ENCODE measurements at places on chromosomes 1 and 21.

DNA sequence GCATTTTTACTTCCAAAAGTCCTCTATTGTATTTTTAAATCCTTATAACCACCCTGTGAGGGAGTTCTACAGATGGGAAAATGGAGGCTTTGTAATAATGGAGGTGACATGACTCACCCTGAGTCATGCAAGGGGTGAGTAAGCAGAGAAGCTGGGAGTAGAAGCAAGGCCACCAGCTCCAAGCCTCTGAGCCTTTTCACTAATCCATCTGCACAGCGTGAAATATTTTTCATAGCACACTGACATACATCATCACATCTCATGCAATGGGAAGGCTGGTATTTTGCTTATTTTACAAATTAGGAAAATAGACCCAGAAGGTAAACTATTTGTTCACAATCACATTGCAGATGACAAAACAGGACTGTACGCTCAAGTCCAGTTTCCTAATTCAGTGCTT lies 96.9 kb downstream of the KCNH1 start:
- DNase-seq: no peak

DNA sequence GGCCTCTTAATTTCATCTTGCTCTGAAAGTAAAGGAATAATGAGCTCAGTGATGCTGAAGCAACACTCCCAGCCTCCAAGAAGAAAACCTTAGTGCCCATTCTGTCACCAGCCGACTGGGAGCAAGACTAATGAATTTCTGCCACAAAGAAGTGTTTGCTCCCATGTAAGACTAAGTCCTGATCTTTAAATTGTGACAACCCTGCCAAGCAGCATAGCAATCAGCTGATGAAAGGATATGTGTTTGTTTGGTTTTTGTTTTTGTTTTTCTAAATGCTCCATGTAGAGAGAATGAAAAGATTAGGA lies 113.7 kb upstream of the PALMD start:
- no peak for DNase-seq

- peak; percentile 65 for DNase-seq
These were observed 22.9 kb upstream of the FAM20B start for GRCh38 chr1:179002552-179003345.

GRCh38 chr1:223776826-223777454 lies 64.6 kb downstream of the CAPN2 start:
- DNase-seq: no peak

DNA sequence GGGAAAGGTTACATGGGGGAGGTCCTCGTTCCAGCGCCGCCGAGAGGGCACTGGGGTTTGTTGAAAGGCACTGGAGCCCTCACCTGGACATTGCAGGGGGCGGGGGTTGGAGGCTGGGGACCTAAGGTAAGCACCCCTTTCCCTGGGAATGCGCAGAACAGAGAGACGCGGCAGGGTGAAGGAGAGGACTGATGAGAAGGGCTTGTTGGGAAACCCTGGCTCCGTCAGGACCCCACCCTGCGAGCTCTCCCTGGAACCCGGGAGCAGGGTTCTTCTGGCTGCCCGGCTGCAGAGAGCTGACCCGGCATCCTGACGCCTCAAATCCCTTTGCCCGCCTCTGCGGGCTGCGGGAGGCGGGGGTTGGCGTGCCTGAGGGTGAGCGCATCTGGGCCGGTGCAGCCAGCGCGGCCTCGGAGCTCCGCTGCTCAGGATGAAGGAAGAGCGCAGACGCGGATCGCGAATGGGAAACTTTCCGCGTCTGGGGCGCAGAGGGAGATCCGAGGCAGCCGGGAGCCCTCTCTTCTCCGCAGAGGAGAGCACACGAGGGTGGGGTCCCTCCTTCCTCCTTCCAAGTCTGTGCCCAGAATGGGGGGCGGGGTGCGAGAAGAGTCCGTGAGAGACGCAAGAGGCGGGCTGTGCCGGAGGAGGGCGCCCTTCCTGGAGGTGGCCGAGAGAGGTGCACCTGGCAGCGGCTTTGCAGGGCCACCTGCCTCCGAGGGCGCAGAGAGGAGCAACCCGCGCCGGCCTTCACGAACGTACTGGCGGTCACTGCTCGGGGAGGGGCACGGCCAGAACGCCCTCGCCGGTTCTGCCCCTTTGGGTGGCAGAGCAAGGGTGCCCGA lies 2.4 kb downstream of the IGSF21 start:
- DNase-seq: no peak

GRCh38 chr1:8706995-8707396 lies 110.4 kb downstream of the RERE start:
- DNase-seq: no peak

DNA sequence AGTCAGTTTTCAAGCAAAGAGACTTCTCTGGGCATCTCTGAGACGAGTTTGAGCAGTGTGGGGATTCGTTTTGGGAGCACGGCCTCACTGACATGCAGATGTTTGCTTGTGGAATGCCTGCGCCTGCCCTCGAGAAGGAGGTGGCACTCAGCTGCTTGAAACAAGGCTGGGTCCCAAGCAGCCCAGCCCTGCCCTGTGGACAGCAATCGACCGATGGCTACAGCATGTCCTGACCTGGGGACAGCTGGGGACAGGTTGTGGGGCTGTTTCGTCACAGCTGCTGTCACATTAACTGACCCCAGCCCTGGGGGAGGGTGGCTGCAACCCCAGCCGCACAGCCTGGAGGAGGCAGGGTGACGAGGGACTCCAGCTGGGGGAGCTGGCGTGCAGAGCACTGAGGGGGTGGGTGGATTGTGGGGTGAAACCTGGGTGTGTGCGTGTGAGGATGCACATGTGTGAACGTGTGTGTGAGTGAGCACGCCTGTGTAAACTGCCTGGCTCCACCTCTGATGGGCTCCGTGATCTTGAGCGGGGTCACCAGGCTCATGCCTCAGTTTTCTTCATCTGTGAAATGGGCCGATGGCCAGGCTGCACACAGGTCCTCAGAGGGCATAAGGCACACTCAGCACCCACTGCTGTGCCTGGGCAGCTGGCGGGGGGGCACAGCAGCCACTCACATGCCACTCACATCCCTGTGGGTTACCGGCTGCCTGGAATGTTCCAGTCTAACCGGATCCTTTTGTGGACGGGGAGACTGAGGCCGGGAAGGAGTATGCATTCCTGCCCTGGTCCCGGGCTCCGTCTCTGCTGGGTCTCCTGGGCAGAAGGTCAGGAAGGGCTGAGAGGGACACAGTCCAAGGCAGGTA lies 49.3 kb downstream of the COL18A1 start:
- DNase-seq: no peak

DNA sequence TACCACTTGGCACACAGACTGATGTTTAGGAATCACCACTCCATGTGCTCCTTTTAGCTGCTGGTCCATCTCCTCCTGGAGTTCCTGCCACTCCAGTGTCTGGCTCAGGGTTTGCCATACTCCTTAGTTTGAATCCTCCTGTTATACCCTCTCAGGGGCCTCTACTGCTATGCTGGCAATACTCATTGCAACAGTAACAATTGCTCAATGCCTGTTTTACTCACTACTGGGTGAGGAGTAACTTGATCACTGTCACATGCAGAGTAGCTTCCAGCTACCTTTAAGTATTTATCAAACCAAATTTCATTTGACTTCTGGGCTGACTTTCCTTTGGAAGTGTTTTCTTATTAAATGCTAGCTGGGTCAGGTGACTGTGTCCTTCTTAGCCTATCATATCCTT lies 107.2 kb upstream of the WLS start:
- DNase-seq: no peak

DNA sequence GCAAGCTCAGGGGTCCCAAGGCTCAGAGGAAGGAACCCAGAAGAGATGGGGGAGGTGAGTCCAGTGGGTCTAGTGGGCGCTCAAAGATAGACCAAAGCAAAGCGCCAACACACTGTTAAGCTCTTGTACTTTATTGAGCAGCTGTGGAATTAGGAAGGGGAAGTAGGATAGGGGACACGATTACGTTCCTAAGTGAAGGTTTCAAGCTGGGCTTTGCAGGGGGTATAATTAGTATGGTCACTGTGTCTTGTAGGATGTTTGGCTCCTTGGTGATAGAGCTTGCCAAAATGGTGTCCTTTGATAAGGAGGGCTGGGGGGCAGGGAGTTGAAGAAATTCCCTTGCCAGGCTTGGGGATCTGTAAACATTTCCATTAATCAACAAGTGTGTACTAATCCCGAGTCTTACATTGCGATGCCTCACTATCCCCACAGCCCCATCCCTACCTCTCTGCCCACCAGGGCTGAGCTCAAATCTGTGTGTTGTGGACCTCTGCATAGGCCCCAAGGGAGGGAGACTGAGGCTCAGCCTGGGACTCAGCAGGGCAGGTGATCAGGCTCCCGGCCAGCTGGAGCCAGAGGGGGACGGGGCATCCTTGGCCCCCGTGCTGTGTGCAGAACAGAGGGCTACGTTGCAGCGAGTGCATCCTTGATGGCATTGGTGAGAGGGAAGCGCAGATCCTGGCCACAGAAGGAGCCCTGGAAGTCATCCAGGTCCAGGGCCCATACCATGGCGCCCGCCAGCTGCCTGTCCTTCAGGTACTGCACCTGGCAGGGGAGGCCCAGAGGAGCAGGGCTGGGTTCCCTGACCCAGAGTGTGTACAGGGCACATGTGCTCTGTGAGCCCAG lies 3.4 kb upstream of the MYBPH start:
- DNase-seq: no peak

DNA sequence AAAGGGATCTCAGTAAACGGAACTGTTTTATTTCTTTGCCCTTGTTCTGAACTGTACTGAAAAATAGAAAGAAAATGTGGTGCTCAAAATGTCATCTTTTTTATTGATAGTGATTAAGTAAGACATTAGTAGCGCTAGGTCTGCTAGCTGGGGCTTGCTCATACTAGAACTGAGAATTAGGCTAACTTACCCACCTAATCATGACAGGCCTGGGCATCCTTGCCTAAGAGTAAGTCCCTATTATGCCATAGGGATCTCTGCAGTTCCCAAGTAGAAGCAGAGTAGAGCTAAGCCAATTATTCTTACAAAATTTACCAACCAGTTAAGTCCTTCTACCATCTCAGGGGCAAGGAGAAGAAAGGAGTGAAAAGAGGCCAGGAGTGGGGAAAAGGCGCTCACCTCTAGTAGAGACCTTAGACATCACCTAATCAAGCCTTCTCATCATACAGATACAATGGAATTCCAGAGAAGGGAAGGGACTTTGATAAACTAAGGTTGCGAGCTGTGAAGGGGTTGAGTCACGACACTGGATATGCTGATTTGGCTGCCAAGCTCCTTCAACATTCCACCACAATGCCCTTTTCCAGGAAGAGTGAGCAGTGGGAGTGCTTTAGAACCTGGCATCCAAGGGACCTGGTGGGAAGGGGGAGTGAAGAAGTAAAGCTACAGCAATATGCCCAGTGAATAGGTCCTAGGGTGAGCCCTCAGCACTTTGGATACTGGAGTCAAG lies 27.7 kb upstream of the RPTN start:
- no peak for DNase-seq

GRCh38 chr21:20570824-20571232 lies 427.4 kb upstream of the NCAM2 start:
- DNase-seq: no peak

DNA sequence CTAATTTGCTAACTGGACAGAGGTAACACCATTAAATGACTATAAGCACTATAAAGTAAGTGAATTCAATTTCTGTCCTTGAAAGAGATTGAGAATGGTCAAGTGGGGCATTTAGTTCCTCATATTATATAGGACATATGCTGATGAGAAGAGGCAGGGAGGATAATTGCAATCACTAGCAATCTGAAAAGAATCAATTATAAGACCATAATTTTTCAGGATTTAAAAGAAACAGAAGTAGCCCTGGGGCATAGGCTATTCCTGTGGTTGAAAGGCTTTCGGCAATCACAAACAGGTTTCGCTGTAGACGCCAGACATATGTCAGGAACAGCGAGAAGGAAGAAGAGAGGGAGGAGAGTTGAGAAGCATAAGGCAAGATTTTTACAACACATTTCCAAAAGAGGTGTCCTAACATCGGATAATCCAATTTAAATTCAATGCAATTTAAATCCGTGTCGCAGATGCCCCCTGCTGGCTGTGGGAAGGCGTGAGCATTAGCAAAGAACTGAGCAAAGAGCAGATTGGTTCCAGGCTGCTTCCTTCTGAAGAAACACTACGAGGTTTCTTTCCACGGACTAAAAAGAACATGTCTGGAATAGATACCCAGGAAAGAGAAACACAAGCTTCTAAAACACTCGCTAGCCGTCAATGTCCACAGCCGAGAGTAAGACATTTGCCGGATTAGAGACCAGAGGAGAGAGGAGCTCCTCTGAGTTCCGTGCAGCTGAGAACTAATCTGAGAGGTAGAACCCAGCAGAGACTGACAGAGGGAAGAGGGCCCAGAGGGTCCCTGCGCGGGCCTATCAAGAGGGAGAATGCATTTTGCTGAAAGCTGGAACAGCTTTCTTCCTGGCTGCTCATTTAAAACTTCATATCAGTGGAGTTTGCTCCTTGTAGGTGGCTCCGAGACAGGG lies 27.9 kb downstream of the RGS5 start:
- DNase-seq: peak; percentile 5

GRCh38 chr1:7501084-7501491 lies 270.0 kb upstream of the VAMP3 start:
- DNase-seq: no peak

GRCh38 chr1:225617956-225618355 lies 35.0 kb downstream of the ENAH start:
- no peak for DNase-seq

GRCh38 chr1:225617479-225617878 lies 35.4 kb downstream of the ENAH start:
- no peak for DNase-seq

GRCh38 chr1:39103328-39104157 lies 77.4 kb downstream of the NDUFS5 start:
- no peak for DNase-seq

DNA sequence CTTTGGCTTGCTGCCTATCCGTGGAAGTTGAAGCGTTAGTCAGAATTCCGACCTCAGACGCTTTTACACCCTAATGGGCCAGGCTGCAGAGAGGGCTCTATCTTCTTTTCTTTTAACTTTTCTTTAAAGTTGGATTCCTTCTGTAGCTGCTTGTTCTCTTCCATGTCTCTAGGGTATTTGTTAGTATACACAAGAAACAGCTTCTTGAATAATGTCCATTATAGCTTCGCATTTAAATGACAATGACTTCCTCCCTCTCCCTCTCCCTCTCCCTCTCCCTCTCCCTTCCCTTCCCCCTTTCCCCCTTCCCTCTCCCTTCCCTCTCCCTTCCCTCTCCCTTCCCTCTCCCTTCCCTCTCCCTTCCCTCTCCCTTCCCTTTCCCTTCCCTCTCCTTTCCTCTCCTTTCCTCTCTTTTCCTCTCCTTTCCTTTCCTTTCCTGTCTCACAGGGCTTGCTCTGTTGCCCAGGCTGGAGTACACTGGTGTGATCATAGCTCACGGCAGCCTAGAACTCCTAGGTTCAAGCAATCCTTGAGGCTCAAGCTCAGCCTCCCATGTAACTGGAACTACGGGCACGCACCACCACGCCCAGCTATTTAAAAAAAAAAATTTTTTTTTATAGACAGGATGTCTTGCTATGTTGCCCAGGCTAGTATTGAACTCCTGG lies 33.0 kb downstream of the RIPPLY3 start:
- no peak for DNase-seq

DNA sequence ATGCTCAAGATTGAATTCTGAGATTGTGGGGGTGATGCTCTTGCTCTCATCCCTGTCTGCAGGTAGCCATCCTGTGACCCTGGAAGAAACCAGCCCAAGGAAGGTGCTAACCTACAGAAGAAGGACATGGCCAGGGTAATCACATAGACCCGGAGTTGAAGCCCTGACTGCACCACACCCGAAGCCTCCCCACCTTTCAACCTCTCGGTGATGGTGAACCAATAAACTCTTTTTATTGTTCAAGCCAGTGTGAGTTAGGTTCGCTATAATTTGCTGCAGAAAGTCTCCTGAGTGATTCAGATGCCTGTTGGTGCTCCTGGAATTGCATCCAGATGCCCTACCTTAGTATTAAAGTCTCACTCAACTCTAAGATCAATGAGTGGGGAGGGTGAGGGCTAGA lies 163.6 kb downstream of the PLPP3 start:
- DNase-seq: no peak
